ENCODE measurements at places on chromosomes 5 and 9. TPM values are rescaled to one million over a fixed set of nuclear protein-coding genes. Genes with fewer than 3 reads are reported as not detected.
A peak's percentile ranks its signal among the peaks of the same experiment; 100 is the strongest.

- no peak for DNase-seq
These were observed 151.5 kb downstream of the TAF11L14 start for GRCh38 chr5:17785774-17786173.

DNA sequence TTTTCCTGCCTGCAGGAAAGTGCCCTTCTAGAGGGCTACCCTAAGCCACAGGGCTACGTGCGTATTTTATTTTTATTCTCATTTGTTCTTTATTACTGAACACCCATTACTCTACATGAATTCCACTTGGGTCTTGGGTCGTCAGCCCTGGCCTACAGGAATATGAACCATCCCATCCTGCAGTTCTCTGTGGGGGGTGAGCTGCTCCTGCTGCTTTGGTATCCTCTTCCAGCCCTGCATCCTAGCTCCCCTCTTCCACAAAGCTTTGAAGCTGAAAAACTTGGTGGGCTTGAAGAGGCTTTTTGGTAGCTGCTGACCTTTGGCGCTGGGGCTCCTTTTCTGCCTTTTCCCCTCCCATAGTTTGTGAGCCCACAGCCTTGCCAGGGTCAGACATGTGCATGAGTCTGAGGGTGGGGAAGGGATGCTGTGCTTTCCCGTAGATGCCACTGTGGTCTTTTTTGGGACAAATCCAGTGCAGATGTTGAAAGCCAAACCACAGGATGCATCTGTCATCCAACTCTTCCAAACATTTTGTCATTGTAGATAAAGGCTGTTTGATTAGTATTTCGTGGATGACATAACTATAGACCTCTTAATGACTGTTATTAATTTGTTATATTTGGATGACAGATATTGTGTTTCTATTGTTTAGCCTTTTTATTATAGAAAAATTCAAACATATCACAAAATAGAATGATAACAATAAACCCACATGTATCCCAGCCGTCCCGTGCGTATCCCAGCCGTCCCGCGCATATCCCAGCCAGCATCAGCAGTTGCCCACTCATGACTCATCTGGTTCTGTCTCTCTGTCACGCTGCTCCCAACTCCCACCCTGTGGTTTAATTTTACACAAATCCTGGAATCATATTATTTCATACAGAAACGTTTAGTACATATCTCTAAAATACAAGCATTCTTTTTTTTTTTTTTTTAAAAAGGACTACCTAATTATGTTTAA lies 43.9 kb downstream of the SLC46A2 start:
- DNase-seq: no peak

GRCh38 chr9:129863059-129863690 lies 27.9 kb downstream of the USP20 start:
- no peak for DNase-seq

DNA sequence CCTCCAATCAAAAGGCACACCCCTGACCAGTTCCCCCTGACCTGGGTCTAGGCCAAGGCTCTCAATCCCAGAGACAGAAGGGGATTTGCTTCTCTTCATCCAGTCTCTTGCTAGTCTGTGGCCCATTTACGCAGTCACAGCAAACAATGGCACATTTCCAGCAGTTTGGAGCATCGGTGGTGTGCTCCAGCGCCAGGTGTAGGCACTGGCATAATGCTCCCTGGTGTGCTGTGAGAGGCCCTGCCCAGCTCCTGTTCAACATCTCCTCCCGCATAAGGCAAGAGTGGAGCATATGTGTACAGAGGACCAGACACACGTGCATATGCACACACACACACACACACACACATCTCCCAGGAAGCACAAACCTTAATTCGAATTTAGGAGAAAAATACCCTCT lies 79.5 kb upstream of the ERCC6L2 start:
- DNase-seq: no peak

DNA sequence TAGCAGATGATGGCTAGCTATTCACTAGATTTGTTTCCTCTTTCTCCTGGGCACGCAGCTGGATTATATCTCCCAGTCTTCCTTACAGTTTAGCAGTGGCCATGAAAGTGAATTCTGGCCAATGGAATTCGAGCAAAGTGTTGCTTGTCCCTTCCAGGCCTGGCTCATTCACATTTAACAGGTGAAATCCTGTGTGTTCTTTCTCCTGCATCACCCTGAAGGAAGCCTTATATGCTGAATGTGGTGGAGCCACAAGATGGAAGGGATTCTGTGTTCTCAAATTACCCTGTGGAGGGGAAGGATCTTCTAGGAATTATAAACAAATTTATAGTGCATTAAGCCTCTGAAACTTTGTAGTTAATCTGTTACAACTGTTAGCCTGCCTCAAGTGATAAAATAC lies 8.2 kb upstream of the ELOVL7 start:
- no peak for DNase-seq

GRCh38 chr9:4237748-4238511 lies 61.9 kb downstream of the GLIS3 start:
- DNase-seq: peak; percentile 91

GRCh38 chr9:131656356-131657036 lies 83.4 kb downstream of the RAPGEF1 start:
- DNase-seq: peak; percentile 58

DNA sequence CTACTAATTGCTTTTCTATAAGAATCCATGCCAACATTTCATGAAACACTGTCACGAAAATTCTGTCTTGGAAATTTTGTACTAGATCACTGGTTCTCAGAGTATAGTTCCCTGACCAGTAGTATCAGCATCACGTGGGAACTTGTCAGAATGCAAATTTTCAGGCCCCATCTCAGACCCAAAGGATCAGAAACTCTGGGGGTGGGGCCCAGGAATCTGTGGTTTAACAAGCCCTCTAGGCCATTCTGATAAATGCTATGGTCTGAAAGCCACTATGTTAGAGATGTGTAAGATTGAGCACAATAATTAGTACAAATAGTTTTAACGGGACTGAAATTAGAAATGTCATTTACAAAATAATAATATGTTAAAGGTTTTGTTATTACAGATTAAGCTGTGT lies 615.7 kb upstream of the ARRDC3 start:
- no peak for DNase-seq

- DNase-seq: no peak
These were observed 95.7 kb upstream of the EGFLAM start for GRCh38 chr5:38162625-38163024.

GRCh38 chr5:7823594-7823993 lies 27.3 kb downstream of the CFAP90 start:
- no peak for DNase-seq

DNA sequence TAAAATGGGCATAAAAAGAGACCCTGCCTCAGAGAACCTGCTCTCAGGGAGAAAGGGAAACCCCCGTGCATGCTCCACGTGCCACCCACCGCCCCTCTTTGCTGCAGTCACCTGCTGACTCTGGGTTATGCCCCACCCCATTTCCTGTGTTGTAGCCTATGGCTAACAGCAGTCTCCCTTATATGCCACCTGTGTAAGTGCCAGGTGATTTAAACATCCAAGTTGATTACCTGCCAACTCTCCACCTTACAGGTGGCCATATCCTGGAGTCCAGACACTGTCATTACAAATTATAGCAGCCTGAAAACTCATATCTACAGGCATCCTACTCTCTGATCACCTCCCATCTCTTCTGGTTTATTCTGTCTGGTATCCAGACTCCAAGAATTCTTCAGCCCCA lies 242.6 kb downstream of the HSPA4 start:
- DNase-seq: no peak

DNA sequence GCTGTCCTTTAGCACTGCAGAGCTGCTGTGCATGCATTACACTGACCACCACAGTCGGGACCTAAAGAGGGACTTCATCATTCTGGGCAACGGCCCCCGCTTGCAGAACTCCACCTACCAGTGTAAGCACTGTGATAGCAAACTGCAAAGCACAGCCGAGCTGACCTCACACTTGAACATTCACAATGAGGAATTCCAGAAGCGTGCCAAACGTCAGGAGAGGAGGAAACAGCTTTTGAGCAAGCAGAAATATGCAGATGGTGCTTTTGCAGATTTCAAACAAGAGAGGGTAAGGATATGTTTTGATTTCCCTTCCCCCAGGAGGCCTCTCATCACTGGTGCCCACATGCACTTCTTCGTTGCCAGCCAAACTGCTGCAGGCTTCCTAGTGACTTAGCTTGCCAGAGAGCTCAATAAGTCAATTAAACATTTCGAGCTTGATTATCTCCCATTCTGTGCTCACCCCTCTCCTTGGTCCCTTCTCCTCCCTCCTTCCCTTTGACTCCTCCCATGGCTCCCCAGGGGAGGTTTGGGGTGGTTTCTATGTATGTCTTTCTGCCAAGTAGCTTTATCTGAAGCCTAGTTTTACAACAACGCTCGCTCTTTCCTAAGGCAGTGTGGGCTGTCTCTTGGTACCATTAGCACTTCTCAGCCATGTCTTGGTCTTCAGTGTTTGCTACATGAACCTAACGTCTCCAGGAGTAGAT lies 66.7 kb downstream of the ZNF462 start:
- DNase-seq: no peak

- DNase-seq: no peak
These were observed 6.8 kb upstream of the ENTPD8 start for GRCh38 chr9:137447722-137448601.

DNA sequence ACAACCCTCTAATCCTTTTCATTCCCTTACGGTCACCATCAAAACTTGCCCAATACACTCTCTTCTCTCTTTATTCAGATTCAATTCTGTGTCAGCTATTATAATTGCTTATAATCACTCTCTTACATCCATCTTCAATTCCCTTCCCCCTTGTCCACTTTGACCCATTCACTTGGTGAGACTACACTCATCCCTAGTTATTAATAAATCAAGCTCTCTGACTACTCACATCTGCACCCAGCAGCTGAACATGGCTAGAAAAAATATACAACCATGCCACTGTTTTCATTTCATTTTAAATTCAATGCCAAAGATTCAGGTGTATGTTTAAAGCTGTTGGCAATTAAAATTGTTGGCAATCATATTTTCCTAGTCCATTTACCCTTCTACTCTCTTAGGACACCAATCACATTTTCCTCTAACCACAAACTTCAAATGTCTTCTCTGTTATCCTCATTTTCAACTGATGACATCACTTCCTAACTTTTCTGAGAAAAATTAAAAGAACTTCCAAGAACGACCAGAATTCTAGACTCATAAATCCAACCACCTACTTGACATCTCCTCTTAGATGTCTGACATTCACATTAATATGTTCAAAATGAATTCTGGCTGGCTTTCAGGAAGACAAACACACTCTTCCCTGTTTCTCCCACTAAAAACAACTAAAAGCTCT lies 5.5 kb downstream of the C5orf15 start:
- no peak for DNase-seq

DNA sequence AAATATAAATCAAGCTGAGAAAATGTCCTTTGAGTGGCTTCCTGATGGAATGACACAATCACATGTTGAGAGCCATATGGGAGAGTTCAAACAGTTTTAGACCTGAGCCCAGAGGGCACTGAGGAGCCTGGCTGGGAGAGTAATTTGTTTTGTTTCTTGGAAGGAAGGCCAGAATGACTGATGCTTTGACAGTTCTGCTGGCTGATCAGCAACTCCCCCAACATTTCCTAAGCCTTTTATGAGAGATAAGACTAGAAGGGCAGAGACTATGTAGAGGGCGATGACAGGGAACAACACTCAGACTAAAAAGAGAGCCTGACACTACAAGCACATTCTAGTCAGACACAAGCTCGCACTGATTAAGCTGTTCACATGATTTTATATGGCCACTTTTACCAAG lies 169.2 kb downstream of the COX7C start:
- DNase-seq: peak; percentile 16

DNA sequence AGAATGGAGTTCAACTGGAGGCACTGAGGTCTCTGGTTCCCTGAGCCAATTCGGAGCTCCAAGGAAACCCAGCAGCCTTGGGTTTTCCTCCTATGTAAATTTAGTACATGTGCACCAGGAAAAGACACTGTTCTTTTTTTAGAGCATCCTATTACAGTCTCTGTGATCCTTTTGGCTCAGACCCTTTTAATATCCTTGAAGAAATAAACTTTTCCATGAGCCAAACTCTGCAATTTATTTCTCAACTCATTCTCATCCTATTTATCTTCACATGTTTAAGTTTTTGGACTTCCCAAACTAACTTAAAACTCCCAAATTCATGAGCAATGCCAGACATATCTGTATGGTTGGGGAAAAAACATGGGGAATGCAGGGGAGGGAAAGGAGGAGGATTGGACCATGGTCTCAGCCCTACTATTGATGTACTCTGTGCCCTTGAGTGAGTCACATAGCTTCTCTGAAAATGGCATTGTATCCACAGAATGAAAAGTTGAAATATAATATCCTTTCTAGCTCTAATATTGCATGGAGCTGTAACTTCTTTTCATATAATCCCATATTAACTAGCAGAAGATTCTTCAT lies 76.6 kb downstream of the PAPPA start:
- no peak for DNase-seq

DNA sequence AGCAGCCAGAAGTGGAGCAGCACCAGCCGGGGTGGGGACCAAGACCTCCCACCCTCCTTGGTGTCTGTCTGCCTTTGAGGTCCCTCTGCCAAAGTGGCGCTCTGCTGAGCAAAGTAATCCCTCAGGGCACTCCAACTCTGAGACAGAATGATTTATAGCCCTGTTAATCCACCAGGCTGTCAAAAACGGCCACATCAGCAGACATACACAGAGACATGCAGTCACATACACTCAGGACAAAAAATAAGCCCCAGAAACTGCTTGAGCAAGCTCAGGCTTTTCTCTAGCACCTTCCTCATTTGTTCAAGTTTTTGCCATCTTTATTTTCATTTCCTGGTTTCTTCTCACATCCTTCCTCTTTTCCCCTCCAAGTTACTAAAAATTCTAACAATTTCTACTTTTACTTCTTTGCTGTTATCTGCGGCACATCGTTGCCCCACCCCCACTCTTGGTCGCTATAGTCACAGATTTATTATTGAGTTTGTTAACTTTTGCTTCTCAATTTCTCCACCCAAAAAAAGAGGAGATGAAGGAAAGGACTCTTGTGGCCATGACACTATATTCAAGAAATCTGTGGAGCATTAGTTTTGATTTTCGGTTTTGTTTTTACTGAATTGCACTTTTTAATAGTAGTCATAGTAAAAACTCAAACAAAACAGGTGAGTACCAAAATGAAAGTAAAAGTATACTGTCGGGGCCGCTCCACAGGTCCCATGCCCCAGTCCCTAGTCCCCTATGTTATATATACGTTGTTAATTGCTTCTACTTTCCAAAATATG lies 17.4 kb upstream of the ADRB2 start:
- no peak for DNase-seq

- no peak for DNase-seq
These were observed 6.9 kb upstream of the GSN start for GRCh38 chr9:121261107-121261460.

- no peak for DNase-seq
These were observed 277.7 kb downstream of the TMEM167A start for GRCh38 chr5:82799361-82800077.

Gene WDR31
- 18.2 TPM for polyA plus RNA-seq

Gene FOXD4L3
- 0.18 TPM for polyA plus RNA-seq

Gene PDLIM4
- polyA plus RNA-seq: 20.5 TPM

Gene PCDHGA11
- 0.83 TPM for polyA plus RNA-seq

Gene PTGES
- polyA plus RNA-seq: 41.8 TPM

Gene RNF183
- 7.5 TPM for polyA plus RNA-seq

Gene PCDHB7
- 2.6 TPM for polyA plus RNA-seq

All from testis (tissue), 5 donors.